ENCODE measurements at places on chromosomes 12 and 14.

GRCh38 chr12:67674417-67674816 lies 25.9 kb downstream of the DYRK2 start:
- DNase-seq = no peak

DNA sequence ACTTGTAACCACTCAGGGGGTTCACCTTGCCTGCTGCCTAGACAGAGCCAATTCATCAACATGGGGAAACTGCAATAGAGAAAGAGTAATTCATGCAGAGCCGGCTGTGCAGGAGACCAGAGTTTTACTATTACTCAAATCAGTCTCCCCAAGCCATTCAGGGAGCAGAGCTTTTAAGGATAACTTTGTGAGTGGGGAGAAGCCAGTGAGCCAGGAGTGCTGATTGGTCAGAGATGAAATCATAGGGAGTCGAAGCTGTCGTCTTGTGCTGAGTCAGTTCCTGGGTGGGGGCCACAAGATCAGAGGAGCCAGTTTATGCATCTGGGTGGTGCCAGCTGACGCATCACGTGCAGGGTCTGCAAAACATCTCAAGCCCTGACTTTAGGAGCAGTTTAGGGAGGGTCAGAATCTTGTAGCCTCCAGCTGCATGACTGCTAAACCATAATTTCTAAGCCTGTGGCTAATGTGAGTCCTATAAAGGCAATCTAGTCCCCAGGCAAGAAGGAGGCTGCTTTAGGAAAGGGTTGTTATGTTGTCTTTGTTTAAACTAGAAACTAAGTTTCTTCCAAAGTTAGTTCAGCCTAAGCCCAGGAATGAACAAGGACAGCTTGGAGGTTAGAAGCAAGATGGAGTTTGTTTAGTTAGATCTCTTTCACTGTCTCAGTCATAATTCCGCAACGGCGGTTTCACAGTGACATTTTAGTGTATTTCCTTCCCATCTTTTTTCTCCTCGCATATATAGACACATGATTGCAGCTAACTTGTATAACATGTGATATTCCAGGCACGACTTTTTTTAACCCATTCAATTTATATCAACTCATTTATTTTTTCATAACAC lies 68.9 kb upstream of the NCOR2 start:
- no peak for DNase-seq

DNA sequence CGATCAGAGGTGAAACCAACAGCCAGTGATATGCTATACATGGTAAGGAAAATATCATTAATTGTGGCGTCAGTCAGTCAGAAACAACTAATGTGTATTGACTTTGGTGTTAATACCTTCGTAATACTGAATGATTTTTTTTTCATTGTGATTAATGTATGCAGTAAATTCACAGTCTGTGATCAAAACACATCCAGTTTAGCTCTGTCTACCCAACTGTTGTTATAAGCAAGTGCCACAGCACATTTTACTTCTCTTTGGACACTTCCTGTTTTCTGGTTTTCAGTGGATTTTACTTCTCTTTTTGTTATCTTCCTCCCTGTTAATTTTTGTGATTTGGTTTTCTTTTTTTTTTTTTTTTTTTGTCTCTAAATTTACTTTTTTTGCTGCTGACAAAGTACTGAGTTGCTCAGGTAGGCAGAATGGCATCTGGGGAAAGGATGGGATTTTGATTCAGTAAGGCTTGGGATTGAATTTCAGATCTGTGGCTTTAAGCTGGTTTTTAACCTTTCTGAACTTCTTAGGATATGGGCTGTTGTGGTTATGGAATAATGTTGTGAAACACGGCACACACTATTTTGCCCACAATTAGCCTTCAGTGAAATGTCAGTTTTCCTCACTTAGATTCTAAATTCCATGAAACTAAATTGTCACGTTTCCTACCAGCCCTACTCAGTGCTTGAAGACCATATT lies 604 bp downstream of the GLIPR1 start:
- DNase-seq = no peak

DNA sequence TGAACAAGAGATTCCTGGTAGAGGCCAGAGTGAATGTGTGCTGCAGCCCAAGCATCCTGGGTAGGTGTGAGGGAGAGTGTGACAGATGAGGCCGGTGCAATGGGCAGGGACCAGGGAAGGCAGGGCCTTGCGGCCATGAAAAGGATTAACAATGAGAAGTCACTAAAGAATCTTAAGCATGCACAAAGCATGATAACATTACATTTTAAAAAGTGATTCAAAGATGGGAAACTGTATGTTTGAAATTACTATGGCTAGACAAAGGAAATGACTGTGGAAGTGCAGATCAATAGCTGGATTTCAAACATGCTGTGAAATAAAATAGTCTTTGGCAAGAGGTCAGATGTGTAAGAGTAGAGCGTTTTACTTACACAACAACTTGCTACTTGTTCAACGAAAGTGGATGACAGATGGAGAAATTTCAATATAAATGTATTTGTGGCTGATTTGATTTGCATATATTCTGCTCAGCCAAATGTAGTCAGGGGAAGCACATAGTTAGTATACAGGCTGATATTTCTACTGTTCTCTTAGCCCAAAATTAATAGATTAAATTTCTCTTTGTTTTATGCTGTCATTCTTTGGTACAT lies 175.5 kb downstream of the CCDC59 start:
- peak; percentile 3 for DNase-seq

- DNase-seq = peak; percentile 18
Measured at GRCh38 chr14:47442211-47442610, 233.2 kb downstream of the MDGA2 start.

DNA sequence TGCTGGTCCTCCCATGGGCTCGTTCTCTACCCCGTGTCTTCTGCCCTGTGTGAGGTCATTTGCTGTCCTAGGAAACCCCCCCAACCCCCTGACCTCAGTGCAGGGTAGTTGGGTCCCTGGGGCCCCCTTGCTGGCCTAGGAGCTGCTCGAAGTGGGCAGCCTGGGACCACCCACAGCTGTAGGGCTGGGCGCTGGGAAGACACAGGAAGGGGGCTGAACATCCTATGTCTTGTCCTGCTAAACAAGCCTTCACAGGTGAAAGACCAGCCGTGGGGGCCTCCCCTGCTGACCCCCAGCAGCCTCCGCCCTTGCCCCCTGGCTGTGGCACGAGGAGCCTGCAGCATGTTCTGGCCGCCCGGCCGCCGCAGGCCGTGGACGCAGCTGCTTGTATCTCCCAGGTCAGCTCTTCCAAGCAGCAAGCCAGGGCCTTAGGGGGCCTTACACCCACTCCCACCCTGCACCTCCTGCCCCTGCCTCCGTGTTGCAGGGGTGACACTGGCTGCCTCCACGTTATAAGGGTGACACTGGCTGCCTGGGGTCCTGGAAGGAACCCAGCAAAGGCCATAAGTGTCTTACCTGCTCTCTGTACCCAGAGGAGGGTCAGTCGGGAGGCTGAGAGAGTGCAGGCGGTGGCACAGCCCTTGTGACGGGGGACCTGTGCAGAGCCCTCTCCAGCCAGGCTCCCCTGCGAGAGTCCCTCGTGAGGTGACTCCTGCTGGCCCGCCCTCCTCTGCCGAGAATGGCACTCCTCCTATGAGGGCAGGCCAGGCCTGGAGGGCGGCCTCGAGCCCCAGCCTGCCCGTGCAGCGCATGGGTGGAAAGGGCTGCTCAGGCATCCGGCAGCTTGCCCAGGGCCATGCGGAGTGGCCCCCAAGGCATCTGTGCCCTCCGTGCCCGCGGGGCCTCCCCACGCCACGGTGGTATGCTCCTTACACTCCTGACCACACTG lies 11.5 kb upstream of the TEX22 start:
- no peak for DNase-seq

DNA sequence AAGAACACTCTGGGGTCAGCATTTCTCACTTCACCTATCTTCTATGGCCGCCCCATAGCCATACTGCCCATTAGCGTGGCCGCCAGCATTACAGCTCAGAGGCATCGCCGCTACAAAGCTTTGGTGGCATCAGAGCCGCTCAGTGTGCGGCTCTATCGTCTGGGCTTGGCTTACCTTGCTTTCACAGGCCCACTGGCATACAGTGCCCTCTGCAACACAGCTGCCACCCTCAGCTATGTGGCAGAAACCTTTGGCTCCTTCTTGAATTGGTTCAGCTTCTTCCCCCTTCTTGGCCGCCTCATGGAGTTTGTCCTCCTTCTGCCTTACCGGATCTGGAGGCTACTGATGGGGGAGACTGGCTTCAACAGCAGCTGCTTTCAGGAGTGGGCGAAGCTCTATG lies 2.6 kb downstream of the DNAJC22 start:
- DNase-seq = no peak

- peak; percentile 97 for DNase-seq
Measured at GRCh38 chr14:63896278-63896720, 43.5 kb downstream of the SYNE2 start.

DNA sequence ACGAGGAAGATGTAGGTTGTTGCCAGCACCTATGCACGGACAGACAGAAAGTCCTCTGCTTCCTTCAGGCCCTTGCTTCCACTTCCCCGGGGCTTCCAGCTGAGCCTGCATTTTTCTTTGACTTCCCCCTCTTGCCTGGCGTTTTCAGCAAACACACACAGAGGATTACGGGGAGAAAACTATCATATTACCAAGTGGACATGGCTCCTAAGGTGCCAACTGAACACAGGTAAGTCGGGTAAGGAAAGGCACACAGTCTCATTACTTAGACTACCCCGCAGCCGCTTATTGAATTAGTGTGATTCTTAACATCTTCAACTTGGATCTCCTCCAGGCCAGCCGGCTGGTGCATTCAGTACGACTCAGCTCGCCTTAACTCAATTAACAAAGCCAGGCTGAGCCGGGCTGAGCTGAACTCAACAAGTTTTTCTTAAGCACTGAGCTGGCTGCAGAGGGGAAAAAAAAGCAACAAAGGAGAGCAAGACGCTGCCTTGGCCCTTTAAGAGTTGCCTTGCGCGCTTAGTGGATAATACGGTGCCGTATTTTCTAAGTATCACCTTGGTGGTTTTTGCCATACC lies 19.2 kb upstream of the MAP1LC3B2 start:
- no peak for DNase-seq

DNA sequence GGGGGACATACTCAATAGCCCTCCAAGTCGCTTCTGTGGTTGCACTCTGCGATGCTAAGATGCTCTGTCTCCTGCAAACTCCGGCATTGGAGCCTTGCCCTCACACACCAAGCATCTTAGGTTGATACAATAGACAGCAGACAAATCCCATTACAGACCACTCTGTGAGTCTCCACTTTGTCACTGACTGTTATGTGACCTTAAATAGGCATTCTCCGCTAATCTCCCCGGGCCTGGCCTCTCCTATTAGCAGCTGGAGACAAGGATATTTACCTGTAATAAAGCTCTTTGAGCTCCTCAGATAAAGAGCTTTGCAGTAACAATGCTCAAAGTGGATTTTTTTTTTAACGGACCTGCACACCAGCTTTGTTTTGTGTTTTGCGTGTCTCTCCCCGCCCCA lies 479.7 kb upstream of the TBX3 start:
- no peak for DNase-seq

GRCh38 chr12:115466076-115466475 lies 782.1 kb upstream of the TBX3 start:
- DNase-seq = no peak

GRCh38 chr14:72909163-72909562 lies 15.3 kb upstream of the DPF3 start:
- no peak for DNase-seq

GRCh38 chr12:93827669-93828068 lies 150.5 kb downstream of the CRADD start:
- no peak for DNase-seq

DNA sequence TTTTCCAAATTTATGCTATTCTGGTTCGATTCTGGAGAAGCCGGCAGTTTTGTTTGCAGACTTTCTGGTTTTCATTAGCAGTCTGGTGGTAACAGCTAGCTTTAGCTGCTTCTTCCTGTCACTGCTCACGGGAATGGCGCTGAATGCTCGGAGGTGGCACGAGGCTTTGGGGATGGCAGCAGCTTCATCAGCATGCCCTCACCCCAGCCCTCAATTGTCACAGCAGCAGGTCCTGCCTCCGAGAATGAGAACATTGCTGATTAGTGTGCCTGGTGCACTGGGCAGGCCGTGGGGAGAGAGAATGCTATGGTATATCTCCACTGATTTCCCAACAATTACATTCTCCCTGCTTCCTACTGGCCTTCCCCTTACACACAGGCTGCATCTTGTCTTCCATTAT lies 73.6 kb downstream of the SAMD4A start:
- DNase-seq = no peak

- no peak for DNase-seq
Measured at GRCh38 chr12:48336061-48336460, 14.7 kb downstream of the ZNF641 start.

- no peak for DNase-seq
Measured at GRCh38 chr14:54567224-54567638, 303 bp downstream of the SAMD4A start.

- DNase-seq = no peak
Measured at GRCh38 chr12:51392556-51393237, 1.5 kb upstream of the GALNT6 start.

GRCh38 chr12:130418251-130418650 lies 80.6 kb downstream of the PIWIL1 start:
- no peak for DNase-seq

- DNase-seq = no peak
Measured at GRCh38 chr12:80843969-80844368, 93.8 kb downstream of the LIN7A start.

DNA sequence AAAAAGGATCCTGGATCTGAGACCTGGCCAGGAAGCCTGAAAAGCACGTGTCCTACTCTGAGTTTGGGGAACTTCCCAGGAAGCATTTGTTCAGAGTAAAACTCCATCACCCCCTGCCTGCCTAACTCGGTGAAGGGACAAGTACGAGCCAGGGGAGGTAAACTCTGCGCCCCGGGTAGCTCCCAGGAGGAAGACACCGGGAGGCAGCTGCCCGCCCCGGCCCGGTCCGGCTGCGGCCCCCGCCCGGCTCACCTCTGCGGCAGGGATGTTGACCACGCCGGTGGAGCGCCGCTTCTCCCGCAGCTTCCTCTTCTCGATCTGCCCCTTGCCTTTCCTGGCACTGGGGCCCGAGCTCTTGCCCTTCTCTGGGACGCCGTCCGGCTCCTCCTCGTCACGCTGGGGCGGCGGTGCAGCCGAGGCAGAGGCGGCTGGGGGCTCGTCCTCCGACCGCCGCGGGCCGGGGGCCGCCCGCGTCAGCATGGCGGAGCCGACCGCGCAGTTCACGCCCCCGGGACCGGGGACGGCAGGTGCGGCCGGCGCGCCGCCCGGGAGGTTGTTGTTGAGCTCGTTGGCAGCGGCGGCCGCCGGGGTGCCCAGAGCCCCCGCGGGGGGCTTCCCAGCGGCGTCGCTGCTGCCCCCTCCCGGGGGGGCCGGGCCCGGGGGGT lies 1.2 kb downstream of the PAWR start:
- no peak for DNase-seq

- DNase-seq = no peak
Measured at GRCh38 chr12:120100630-120101029, 15.9 kb downstream of the RAB35 start.

- DNase-seq = no peak
Measured at GRCh38 chr14:99136401-99136800, 135.6 kb downstream of the BCL11B start.

DNA sequence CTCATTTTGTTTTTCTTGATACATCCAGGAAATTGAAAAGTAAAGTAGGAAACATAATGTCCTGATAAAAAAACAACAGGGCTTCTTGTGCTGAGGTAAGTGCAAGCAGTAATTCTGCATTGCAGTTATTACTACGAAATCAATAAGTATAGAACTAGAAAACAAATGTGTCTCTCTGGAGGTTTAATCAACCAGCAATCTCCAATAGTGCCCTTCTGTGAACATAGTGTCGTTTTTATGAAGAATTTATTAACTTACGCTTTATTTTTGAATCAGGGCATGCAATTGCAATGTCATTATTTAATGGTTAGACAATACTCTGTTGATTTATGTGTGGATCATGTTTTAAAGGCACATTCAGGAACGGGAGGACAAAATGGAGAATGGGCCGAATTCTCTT lies 494.1 kb upstream of the NOVA1 start:
- DNase-seq = no peak
